ENCODE measurements at places on chromosomes 12 and 14.

- DNase-seq = no peak
Measured at GRCh38 chr14:54867011-54867410, 35.6 kb downstream of the GCH1 start.

- DNase-seq = no peak
Measured at GRCh38 chr14:99038431-99038820, 233.6 kb downstream of the BCL11B start.

DNA sequence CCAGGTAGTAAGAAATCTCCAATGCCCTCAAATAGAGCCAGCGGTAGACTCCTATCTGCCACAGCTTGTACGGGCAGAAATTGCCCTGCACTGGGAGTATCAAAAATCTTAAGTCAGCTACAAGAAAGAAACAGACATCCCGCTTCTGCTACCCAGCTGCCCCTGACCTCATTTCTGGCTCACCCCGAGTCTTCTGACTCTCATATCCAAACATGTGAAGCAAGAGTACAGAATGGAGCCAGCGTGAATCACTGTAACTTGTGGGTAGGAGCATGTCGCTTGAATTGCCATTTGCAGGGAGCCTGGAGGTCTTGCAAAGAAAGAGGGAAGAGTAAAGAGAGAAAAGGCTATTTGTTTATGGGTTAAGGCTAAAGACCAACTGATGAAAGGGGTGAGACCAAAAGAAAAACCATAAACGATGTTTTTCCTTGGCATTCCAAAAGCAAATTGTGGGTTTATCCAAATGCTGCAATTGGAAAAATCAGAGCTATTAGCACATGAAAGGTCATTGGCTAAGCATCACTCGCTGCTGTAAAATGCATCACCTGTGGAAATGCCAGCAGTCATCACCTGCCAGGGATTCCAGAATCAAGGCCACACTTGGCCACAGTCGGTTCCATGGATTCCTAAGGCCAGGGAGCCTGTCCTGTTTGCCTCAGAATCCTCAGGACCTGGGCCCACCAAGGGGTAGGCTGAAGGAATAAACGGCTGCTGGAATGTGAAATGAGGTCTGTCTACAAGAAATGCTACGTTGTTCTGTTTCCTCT is 86.6 kb downstream of the FOXN3 start:
- DNase-seq = no peak

DNA sequence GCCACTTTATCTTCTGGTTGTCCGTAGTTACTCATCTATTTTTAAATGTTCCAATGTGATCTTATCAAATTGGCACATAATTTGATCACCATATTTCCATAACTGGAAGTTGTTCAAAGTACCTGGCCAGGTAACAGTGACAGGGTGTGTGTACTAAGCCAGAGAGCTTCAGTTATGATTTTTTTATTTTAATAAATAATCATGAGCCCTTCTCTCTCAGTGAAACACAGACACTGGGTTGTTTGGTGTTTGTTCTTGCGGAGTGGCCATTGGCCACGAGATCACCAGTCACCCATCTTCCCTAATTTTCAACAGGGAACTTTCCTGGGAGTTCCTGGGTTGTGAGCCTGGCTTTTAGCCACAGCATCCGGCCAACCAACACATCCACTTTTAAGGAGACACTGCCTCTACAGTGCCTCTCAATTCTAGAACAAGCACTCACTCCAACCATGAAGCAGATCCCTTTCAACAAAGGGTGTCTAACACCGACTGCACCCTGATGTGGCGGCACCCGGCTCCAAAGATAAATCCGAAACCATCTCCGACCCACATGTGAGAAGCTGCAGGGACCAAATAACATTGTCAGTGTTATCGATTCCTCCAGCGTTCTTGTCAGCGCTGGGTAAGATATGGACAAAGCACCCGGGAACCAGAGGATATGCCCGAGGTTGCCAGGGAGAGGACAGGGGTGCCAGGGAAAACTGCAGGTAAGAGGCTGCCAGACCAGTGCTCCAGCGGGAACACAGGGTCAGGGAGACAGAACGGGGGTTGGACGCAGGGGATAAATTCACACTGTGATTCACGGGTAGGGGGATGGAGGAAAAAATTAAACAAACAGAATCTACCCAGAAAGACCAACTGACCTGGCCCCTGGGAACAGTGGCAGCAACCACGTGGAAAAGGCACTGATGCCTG is 49.9 kb downstream of the FOXN3 start:
- DNase-seq = no peak
